ENCODE measurements at places on chromosomes 7 and 10. TPM values are rescaled to one million over a fixed set of nuclear protein-coding genes. Genes with fewer than 3 reads are reported as not detected.

AOAH gene
- 10.1 TPM for total RNA-seq

ZNF282 gene
- 18.9 TPM for total RNA-seq

ZNF365 gene
- 0.18 TPM for total RNA-seq

LOXL4 gene
- total RNA-seq = 0.29 TPM

SMNDC1 gene
- 31.6 TPM for total RNA-seq

C10orf105 gene
- total RNA-seq = not detected

MEST gene
- total RNA-seq = 3.1 TPM

- DNase-seq = no peak
Measured at GRCh38 chr10:67815571-67816059, 22.4 kb downstream of the DNAJC12 start.

DNA sequence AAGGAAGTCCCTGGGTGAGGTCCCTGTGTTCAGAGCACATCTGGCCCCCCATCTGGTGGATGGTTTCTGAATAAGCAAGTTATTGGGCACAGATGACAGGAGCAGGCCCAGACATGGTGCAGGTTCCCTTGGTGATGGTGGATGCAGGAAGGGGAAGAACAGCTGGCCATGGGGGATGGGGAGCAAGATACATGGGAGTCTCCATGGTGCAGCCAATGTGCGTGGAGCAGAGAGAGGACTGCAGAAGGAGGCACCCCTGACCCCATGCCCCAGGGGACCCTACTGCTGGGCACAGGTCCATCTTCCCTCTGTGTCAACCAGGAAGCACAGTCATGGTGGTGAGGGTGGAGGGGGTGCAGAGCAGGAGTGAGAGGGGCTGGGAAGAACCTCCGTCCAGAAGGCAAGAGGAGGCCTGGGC lies 43.8 kb upstream of the RABGEF1 start:
- DNase-seq = no peak

- no peak for DNase-seq
Measured at GRCh38 chr7:17474724-17475344, 176.4 kb downstream of the AHR start.

GRCh38 chr7:115267503-115267902 lies 345.6 kb downstream of the MDFIC start:
- no peak for DNase-seq

DNA sequence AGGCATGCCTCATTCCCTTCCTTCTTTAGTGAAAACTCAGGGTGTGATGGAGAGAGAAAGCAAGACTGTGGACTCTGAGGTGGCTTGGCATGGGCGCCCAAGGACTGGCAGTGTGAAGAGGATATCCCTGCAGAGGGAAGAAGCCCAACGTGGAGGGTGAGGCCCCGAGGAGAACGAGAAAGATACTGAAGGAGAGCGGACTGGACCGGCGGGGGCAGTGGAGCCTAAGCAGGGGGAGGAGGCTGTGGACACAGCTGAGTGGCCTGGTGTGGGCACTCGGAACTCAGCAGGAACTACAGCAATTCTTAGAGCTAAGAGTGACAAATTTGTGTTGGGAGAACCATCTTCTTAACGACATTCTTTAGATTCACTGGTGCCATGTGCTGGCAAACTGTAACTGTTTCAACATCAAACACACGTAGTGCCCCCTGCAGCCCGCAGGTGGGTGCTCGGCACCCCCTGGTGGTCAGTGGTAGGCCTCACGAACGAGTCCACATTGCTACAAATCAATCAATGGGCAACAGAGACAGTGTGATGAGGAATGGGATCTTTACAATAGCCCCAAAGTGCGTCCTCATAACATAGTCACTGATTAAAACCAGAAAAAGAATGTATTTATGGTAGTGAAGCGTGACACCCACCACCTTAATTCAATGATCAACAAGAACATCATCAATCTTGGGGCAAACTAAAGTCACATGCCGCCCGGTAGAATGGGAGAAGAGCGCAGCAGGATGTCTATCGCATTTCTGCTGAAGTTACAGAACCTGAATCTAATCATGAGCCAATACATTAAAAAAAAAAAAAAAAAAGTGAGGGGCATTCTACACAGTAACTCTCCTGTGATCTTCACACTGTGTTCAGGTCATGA lies 2.0 kb upstream of the SFTPA1 start:
- peak; percentile 58 for DNase-seq

DNA sequence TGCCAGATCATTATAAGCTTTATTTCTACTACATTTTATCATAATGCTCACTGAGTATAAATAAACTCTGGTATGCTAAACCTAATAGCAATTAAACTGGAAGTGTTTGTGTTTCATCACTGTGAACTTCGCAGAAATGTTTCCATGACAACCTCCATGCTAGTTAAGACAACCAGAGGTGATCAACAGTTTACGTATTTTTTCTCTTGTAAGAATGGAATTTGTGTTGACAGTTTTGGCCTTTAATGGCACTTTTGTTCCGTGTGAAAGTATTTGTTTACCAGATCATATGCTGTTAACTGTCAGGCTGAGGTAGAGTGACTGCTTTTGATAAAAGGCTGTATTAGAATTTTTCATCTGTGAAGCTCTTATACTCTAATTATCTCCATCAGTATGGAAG lies 212.1 kb upstream of the PPP1R3A start:
- peak; percentile 10 for DNase-seq

- no peak for DNase-seq
Measured at GRCh38 chr10:7853226-7853842, 35.0 kb downstream of the TAF3 start.

GRCh38 chr7:90917539-90917938 lies 321.4 kb downstream of the CDK14 start:
- no peak for DNase-seq

- peak; percentile 54 for DNase-seq
Measured at GRCh38 chr10:111207500-111207899, 130.7 kb downstream of the ADRA2A start.

DNA sequence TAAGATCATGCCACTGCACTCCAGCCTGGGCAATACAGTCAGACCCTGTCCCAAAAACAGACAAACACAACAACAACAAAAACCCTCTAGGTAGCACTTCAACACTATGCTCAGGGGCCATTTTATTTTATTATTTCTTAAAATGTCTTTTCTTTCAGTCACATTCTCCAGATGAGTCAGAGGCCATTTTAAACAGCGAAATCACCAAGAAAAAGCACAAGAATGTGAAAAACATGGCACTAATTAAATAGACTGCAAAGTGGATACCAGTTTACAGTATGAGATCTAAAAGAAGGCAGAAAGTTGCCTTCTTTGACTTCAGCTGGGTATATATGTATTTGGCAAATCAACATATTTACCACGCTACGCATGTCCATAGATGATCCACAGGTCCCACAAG lies 6.1 kb upstream of the FGL2 start:
- no peak for DNase-seq

DNA sequence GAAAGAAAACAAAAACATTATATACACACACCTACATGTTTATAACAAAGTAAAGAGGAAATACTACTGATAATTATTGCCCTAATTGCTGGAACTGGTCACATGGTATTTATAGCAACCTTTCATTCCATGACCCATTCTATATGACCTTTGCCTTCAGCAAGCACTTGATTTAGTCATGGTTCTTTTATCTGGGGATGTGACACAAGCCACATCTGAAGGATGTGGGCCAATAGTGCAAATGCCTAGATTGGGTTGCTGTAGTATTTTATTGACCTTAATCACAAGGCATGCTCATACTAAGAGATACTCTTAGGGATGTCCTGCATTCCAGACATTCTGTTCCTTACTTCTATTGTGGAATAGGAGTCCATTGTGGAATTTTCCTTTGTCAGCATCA lies 723.5 kb upstream of the POM121L12 start:
- no peak for DNase-seq

Data from stomach (tissue), 19 donors.